NK-92 treated with Interleukin-12 subunit alpha and Interleukin-12 subunit beta, amount 100 ng/mL, for 24 hours (cell line): ENCODE measurements at places on chromosomes 5 and 9.

DNA sequence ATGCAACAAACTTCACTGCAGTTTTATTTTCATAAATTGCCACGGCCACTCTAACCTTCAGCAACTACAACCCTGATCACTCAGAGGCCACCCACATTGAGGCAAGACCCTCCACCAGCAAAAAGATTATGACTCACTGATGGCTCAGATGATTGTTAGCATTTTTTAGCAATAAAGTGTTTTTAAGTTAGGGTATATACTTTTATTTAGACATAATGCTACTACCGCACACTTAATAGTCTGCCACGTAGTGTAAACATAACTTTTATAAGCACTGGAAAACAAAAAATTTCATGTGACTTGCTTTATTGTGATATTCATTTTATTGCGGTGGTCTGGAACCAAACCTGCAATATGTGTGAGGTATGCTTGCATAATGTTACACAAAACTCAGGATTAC is 257.9 kb downstream of the ZSWIM6 start:
- DNase-seq: no peak

GRCh38 chr9:20353931-20354652 is 268.2 kb downstream of the MLLT3 start:
- no peak for DNase-seq

DNA sequence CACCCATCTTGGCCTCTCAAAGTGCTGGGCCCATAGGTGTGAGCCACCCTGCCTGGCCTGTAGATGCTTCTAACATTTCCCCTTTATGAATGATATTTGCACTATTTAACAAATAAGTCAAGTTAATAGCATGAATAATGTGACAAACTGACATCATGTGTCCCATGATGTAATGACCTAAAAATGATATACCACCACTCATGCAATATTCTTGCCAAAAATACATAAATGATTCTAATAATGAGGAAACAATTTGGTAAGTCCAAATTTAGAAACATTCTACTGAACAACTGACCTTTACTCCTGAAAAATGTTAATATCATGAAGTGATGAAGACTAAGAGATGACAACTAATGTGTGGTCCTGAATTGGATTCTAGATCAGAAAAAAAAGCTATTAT is 33.5 kb upstream of the TRIM14 start:
- DNase-seq: no peak

- no peak for DNase-seq
These were observed 98.7 kb upstream of the IFNE start for GRCh38 chr9:21580636-21581378.

DNA sequence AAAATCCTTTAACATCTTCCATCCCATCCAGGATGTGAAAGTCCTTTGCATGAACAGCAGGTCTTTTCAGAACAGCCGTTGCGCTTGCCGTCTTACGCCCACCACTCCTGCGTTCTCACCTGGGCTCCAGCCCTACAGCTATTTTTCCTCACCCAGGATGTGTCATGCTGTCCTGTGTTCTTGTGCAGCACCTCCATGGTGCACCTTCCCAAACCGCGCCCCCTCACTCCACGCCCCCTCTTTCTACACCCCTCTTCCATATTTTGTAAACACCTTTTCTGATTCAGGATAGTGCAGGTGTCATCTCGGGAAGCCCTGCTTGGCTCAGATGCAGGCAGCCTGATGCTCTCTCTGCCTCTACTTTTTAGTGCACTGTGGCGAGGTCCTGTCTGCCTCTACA is 18.4 kb downstream of the CAMK4 start:
- DNase-seq: no peak
